Cortex of kidney (tissue), 1 donor: ENCODE measurements at places on chromosomes 5 and 9.

- no peak for DNase-seq
Measured at GRCh38 chr9:133023117-133023890, 7.5 kb upstream of the GTF3C5 start.

GRCh38 chr5:53613061-53613460 lies 52.6 kb downstream of the NDUFS4 start:
- no peak for DNase-seq

- no peak for DNase-seq
Measured at GRCh38 chr5:32760091-32760509, 49.0 kb downstream of the NPR3 start.

DNA sequence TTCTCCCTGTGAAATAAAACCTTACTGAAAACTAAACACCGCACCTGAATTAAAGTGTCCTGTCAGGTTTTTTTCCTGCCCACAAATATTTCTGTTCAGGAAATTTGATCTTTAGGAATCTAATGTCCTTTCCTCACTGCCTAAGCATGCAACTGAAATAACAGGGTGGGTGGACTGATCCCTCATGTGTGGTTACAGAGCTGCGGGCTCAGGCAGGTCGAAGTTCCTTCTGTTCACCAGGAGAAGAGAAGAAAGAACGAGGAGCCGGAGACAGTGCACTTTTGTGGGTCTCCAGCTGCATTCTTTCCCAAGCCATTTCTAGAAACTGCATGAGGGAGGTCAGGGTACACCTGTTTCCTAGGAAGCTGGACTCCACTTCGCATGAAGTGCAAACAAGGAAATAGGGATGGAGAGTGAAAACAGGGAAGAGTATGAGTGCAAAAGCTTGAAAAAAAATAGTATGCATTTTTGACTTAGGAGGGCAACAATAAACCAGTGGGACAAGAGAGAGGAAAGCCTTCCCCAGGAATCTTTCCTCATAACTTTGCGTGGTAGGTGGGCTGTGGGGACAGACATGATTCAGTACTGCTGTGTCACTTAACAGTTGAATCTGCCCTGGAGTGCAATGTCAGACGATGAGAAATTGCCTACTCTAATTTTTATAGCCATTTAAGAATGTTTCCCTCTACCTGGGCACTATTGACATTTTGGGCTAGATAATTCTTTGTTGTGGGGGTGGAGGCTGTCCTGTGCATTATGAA lies 60.3 kb downstream of the GCNT1 start:
- no peak for DNase-seq

DNA sequence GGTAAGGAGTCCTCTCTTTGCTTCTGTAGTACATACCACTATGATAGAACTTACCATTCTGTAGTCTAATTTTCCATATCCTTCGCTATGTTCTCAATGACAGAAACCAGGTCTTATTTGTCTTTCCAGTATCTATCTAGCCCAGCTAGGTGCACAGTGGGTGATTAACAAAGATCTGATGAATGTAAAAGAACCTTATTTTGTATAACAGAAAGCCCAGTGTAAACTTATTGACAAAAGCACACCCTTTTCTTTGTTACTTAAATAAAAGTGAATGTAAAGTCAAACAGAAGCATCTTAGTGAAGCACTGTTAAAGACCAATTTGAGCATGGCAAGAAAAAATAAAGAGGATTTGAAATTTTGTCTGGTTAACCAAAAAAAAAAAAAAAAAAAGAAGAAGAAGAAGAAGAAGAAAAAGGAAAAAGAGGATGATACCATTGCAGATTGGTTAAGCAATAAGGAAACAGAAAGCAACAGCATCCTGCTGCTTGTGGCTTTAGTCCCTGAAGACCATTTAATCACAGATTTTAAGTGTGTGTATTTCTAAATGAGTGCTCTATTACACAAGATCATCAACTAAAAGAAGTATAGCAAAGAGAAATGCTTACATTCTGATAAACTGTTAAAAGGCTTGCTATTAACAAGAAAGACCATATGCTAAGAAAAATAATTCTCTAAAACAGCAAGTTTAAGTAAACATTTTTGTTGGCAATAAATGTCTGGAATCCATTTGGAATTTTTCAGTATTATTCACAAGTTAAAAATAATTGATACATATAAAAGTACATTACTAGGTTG lies 21.2 kb downstream of the MEGF9 start:
- DNase-seq = no peak

DNA sequence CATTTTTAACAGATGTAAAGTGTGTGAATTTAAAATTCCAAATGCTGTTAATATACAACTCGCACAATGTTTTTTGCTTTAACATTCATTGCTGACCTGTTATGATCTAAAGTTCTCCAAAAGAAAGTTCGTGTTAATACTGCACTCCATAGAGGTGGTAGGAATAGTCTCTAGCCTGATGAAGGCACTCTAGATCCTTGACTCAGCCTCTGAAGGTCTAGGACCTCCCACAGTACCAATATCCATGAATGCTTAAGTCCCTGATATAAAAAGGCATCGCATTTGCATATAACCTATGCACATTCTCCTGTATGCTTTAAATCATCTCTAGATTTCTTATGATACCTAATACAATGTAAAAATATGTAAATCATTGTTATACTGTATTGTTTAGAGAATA lies 213.6 kb downstream of the EFNA5 start:
- no peak for DNase-seq

- DNase-seq = no peak
Measured at GRCh38 chr5:142078221-142078620, 30.4 kb upstream of the NDFIP1 start.
